Calu3 (cell line): ENCODE measurements at places on chromosomes 7 and 10.

DNA sequence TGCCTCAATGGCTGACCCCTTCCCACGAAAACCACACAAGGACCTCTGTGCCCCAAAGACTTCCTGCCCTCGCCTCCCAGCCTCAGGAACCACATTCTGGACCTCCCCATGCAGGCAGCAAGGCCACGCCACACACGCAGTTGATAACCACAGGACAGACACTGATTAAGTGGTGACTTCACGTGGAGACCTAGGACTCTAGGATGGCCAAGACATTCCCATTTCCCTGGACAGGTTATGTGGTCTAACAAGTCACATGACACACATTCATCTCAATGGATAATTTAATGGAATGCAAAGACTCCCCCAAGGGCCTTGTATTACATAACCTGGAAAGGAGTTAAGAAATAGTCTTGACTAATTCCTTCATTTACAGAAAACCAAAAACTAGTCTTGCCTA, 110.2 kb downstream of the LARP4B start:
- DNase-seq, result no peak

GRCh38 chr10:68559251-68559650, 886 bp upstream of the TET1 start:
- DNase-seq, result no peak

- DNase-seq, result no peak
Observed at GRCh38 chr7:117588352-117588794, 108.5 kb downstream of the CFTR start.

DNA sequence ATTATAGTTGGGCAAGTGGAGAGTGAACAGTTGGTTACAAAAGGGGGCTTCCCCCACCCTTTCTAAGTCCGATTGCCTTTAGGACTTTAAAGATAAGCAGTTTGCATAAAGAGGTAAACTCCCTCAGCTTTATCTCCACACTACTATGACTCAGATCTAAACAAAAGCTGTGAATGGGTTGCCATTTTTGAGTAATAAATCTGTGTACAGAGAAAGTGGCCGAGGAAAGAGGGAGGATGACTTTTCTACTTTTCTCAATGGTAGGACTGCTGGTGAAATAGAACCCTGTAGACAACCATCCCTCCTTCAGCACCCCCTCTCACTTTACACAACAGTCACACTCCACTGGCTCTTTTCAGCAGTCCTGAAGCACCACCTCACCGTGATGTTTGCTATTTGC, 71.2 kb downstream of the DNMBP start:
- no peak for DNase-seq

DNA sequence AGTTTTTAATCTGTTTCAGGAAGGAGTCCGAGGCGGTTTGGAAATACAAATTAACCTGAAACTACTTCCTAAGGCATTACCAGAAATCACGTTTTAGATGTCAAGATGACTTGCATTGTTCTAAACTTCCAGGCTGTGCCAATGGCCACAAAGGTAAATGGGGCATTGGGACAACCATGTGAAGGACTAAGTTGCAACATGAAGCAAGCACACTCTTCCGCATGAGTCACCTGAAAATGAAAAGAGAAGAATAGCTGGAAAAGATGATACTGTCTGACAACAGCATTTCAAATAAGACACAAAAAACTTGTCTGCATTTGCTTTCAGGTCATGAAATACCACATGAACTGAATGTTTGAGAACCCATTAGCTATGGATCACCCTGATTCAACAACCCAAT, 262.1 kb downstream of the AHR start:
- DNase-seq, result no peak
